GM12864 (cell line): ENCODE measurements at places on chromosomes 1 and 21.

GRCh38 chr1:179550746-179551682 lies 24.7 kb downstream of the NPHS2 start:
- peak; percentile 19 for DNase-seq

DNA sequence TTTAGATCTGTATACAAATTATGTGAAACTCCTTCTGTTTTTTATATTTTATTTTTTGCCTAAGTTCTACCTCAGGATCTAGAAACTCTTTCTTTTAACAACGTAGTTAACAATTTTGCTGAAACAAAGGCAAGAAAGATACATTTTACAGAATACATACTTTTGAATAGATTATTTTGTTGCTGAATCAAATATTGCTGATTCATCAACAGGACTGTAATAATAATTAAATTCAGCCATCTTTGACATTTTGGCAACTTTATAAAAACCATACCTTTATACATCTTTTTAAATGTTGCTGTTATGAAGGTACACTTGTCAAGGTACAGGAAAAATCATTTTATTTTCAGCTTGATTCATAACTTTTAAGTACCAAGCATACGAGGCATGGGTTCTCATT lies 10.7 kb upstream of the COA6 start:
- no peak for DNase-seq

GRCh38 chr1:206846487-206846886 lies 18.9 kb upstream of the IL20 start:
- no peak for DNase-seq

DNA sequence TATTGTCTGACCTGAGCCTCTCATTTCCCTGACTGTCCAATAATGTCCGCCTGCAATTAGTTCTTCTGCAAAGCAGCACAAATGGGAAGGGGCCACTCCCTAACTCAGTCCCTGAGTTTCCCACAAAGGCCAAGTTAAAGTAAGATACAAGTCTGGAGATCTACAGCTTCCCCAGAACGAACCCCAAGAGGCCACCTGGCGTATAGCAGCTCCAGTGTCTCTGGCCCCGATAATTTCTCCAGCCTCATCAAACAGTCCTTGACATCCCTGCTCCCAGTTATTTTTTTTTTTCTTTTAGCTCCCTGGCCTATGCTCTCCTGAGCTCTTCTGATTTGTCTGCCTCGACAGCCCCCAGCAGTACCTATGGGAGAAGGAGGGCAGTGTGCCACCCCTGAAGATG lies 8.1 kb upstream of the ACKR1 start:
- no peak for DNase-seq

DNA sequence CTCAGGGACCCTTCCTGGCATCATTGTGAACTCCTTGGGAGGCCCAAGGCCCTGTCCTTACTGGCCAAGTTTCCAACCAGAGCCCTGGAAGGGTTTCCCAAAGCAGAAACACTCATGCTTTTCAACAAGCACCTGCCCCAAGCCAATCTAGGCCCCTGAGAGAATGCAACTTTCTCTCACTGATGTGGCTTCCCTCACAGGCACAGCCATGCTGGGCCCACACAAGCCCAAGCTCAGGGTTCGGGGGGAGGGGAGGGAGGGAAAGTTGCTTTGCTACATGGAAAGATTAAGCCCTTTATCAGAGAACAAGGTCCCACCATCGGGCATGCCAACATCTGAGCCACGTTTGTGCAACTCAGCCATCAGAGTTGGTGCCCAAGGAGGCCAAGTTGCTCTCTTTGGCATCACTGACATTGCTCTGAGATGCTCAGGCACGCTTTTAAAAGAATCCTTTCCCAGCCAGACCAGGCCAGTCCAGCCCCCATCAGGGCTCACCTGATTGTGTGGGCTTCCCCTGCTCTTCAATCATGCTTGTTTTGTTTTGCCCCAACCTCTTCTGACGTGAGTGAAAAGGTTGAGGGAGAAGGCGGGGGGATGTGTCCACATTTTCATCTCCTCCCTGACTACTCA lies 43.5 kb downstream of the RIMS3 start:
- DNase-seq = no peak

- DNase-seq = no peak
Observed at GRCh38 chr1:167328306-167328815, 107.7 kb downstream of the POU2F1 start.

GRCh38 chr1:12649971-12650421 lies 6.1 kb downstream of the AADACL4 start:
- DNase-seq = no peak

DNA sequence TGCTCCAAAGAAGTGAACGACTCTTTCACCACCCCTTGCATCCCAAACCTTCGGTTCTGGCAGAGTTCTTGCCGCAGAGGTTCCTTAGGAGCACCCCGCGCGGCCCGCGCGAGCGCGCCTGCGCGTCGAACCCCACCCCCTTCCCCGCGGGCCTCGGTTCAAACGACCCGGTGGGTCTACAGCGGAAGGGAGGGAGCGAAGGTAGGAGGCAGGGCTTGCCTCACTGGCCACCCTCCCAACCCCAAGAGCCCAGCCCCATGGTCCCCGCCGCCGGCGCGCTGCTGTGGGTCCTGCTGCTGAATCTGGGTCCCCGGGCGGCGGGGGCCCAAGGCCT lies at the start of gene C1orf56:
Gene C1orf56, plus strand, starts transcription at position 161 of the 334 bp plus-strand sequence. Its CDS starts 97 bp downstream, at position 258.
- no peak for DNase-seq
